Left ventricle myocardium inferior (tissue), 1 donor: ENCODE measurements at places on chromosomes 5 and 9.

- DNase-seq = no peak
Measured at GRCh38 chr9:126057121-126057825, 269.4 kb upstream of the MVB12B start.

DNA sequence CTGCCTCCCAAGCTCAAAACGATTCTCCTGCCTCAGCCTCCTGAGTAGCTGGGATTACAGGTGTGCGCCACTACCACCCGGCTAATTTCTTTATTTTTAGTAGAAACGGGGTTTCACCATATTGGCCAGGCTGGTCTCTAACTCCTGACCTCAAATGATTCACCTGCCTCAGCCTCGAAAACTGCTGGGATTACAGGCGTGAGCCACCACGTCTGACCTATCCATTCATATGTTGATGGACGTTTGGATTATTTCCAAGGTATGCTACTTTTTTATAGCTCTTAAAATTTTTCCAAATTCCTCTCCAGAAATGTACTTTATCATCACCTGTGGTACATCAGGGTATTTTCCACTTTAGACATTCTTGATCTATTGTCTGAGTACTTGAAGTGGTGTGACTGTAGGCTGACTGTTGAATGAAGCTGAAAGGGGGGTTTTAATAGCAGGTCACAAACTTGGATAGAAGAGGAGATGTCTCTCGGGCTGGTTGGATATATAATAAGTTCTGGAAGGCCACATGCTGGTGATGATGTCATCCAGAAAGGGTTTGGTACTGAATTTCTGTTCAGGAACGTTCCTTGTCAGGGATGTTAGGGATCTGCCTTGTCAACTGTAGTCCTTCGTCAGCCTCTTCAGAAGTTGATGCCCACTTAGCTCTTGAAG is 7.4 kb downstream of the CTNNA1 start:
- DNase-seq = no peak

DNA sequence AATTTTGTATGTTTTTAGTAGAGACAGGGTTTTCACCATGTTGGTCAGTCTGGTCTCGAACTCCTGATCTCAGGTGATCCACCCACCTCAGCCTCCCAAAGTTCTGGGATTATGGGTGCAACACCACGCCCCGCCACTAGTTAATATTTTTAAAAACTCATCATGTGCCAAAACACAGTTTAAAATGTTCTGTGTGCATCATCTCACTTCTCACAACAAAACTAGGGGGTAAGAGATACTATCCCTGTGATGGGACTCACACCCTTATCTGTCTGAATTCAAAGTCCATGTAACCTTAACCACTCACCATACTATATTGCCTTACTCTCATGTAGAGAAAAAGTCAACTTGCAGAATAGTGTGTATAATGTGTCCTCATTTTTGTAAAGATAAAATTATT is 2.6 kb downstream of the PKD2L2 start:
- no peak for DNase-seq

DNA sequence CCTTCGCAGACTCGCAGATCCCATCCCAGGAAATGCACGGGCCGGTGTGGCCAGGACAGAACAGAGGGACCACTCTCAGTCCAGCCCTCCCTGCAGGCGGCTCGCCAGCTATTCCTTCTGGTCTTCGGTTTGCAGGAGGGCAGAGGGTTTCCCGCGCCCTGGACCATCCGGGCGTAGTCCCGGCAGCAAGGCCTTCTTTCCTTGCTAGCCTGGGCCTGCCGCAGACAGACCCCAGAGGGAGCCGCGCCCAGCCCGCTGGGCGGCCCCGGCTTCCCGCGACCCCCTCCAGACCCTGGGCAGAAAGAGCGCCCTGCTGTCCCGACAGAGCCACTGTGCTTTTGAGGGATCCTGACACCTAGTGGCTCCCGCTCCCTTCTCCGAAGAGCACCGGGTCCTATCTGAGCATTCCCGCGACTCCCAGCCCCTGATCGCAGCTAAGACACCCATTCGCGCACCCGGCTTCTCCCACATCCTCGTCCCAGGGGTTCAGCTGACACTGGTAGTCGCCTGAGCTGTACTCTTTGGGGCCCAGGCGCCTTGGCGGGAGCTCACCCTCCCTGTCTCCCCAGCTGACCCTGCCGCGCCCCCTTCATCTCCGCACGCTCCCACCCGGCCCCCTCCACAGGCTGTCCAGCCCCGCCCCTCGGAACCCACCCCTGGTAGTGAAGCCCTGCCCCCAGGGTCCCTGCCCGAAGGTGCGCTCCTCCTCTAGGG is 1.1 kb downstream of the CFAP90 start:
- no peak for DNase-seq

DNA sequence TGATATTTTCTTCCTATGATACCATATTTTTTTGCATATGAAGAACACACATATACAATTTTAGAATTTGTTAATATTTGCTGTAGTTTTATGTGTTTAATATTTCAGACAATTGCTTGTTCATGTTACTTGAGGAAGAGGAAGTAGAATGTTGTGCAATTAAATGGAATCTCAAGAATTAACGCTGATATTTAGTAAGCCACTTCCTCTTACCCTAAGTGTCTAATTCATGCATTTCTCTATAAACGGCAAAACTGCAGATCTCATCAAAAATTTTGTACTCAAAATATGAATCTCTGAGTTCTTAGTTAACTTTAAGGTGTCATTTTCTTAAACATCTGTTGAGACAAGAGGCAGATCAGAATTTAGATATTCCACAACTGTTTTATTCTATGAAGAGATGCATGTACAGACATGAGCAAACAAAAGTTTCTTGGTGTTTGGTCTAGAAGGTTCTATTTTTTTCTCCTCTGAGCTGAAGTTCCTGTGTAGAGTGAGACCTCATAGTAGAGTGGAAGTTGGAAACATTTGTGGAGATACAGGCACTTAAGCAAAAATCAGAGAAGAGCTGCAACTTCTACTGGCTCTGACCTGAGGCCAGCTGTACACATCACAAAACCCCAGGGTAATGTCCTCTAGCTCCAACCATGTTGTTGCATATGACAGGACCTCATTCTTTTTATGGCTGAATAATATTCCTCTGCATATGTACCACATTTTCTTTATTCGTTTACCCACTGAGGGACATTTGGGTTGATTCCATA is 16.6 kb upstream of the TGFBI start:
- no peak for DNase-seq

DNA sequence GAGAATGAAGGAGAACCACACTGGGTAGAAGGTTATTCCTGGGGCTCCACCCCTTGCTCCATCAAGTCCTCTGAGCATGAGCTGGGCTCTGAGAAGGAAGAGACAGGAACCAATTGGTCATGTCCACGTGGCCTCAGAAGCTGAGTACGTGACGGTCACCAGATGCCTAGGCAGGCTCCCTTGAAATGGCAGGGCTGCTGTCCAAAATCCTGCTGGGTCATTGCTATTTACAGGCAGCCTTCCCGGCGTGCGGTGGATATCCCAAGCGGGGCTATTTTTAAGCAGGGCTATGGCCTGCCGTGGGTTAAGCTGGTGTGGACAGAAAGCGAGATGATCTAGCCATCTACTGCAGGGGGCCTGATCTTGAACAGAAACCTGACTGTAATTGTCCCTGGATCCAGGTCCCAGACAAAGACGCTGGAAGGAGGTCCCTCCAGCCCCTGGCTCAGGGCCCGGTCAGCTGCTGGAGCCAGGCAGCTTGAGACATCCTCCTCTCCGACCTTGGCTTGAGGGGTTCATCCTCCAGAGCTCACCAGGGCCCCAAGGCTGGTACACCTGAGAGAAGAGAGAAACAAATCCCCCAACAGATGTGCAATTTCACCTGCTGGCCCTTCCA is 550 bp upstream of the CKMT2 start:
- DNase-seq = peak; percentile 85

GRCh38 chr9:14992516-14992915 is 82.3 kb upstream of the FREM1 start:
- DNase-seq = no peak

DNA sequence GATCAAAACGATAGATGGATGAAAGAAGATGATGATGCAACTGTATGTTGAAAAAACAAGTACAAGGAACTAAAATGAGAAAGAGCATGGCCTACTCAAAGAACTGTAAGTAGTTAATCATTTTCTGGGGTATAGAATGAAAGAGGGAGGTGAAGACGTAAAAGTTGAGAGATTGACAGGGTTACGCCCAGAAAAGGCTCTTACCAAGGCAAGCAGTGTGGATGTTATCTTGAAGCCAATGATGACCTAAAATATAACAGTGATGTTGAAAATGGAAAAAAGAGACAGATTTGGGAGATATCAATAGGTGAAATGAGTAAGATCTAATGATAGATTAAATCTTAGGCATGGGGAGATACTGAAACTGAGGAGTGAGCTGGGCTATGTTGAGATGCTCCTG is 80.4 kb upstream of the GNAQ start:
- no peak for DNase-seq

- no peak for DNase-seq
Measured at GRCh38 chr5:22056601-22057000, 796.5 kb downstream of the CDH12 start.

- no peak for DNase-seq
Measured at GRCh38 chr5:156386976-156387375, 60.0 kb downstream of the SGCD start.

- no peak for DNase-seq
Measured at GRCh38 chr5:73623060-73623459, 2.9 kb upstream of the ARHGEF28 start.

DNA sequence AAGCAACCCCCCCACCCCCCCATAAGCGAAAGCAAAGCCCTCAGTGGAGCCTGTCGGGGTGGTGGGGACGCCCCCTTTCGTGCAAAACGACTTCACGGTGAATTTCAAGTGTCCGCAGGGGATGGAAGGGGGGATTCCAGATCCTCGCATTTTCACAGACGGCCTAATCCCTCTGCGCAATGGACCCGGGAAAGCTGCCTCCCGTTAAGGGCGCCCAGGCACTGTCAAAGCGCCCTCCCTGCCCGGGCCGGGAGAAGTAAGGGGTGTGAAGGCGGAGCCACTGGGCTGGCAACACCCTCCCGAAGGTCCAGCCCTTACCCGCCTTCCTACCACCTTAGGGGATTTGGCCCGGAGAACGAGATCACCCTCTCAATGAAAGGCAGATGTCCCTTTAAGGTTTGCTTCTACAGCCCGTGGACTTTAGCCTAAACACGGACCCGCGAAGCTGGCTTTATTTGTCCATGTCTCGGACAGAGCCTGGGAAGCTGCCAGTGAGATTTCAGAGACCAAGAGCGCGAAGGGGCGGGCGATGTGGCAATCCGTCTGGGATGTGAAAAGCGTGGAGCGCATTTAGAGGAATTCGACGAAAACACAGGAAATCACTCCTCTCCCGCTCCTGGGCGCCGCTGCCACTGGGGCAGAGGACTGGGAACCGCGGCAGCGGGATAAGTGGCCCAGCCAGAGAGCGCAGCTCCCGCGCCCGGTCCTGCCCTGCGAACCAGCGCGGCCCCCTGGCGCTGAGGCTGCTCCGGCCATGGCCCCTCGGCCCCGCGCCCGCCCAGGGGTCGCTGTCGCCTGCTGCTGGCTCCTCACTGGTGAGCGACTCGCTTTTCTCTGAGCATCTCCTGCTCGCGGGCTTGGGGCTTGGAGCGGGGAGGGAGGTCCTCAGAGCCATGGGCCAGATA is at the start of the genes ITGA1 and PELO:
Gene ITGA1 (plus strand): TSS at position 317 of the 905 bp plus-strand sequence. CDS start 438 bp downstream, at position 755.
Gene PELO (plus strand): TSS at position 317 of the 905 bp plus-strand sequence. CDS start 12,479 bp downstream, outside the sequence.
- DNase-seq = peak; percentile 67

DNA sequence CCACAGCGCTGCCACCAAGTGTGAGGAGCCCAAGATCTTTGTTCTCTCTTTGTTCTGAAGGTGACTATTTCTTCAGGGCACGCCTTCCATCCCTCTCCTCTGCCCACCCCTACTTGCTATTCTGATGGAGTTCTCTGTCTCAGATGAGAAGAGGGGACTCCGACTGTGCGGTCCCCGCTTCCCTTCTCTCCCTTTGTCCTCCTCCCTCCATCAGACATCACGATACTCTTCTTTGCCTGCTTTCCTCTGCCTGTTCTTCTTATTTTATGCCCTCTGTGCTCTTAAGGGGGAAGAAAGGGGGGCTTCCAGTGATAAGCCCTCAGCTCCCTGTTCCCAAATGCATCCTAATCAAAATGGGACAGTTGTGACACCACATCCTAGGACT is 307.8 kb downstream of the RAB3C start:
- DNase-seq = no peak

DNA sequence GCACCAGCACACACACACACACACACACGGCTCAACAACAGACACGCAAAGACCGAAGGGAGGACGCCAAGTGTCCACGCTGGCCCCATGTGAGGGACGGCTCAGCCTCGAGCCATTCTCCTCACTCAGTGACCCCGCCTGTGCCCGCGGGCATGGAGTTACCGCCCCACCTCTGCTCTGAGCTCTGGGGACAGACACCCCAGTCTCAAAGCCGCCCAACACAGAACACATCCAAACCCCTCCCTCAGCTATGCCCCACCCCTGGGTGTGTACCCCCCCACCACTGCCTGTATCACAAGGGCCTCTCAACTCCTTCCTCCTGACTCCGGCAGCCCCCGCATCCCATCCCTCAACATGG is 81.2 kb downstream of the CAMSAP1 start:
- DNase-seq = no peak

DNA sequence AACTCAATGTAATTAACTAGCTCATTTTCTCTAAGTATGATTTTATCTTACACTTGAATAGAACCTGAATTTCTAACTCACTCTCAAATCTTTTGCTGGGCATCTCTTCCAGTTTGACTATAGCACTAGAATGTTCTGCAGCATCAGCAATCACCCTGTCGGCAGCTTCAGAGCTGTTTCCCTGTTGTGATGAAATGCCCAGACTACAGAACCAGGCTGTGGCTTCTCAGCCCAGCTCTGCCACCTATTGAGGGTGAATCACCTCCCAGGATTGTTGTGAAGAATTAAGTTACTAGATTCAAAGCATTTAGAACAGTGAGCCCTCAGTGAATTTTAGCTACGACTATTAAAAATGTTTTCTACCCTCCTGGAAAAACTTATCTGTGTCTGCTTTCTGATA is 90.4 kb upstream of the ANKRD55 start:
- no peak for DNase-seq

DNA sequence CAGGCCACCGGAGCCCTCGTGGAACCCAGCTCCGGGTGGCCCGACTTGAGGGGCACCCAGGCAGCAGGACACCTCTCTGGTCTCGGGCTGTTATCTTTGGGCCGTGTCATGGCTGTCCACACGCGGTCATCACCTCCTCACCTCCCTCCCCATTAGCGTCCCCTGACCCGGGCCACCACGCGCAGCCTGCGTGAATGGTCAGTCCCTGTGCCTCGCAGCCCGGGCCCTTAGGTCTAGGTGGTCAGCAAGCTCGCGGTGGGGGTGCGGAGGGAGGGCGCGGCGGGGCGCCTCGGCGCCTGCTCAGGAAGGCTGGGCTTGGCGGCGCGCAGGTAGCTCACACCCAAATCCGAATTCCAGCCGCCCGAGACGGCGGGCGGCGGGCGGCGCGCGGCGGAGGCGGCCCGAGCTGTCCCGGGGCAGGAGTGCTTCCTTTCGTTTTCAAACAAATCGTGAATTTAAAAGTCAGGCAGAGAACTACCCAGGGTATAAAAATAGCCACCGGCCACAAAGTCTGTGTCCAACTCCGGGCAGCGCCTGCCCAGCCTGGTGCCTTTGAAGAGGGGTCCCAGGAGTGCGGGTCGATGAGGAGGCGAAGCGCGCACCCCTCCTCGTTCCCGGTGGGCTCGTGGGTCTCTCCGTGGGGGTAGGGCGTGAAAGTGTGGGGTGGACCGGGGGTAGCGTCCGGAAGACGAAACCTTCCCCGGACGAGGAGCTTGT is 1.0 kb upstream of the RXRA start:
- DNase-seq = peak; percentile 61
